Stimulated activated naive CD4-positive, alpha-beta T cell treated with Interleukin-2 at 50 U/mL for 16 hours (primary cell): ENCODE measurements at places on chromosomes 5 and 9.

DNA sequence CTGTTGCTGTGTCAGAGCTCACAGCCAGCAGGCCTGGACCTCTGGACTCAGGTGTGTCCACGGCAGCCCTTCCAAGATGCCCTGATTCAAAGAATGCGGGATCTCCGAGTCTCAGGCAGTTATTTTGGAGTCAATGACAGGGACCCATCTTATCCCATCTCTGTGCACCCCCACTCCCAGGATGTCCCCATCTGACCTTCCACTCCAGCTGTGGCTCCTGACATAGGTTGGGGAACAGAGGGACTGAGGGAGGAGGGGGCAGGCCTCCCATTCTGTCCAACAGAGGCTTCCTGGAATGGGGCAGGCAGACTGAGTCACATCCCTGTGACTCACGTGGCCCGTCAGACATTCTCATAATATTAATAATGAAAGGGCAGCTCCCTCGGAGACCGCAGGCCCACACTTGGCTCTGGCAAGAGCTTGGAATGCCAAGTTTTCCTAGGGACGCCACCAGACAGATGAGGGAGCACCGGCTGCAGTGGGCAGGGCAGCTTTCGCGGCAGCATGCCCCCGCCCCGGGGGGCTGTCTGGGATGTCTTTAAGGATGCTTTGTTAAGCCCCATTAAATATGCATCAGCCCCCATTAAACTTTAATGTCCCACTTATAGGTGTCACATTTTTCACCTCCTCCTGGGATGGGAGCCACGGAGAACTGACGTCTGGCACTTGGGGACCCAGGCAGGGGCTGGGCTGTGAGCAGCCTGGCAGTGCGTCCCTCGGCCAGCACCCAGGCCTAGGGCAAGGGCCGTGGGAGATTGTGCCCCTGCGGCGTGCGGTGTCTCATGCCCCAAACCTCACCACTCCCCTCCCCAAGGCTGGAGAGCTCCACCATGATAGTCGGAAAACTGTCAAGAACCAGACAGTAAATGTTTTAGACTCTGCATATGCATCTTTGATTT is 23.6 kb upstream of the FIBCD1 start:
- no peak for DNase-seq

DNA sequence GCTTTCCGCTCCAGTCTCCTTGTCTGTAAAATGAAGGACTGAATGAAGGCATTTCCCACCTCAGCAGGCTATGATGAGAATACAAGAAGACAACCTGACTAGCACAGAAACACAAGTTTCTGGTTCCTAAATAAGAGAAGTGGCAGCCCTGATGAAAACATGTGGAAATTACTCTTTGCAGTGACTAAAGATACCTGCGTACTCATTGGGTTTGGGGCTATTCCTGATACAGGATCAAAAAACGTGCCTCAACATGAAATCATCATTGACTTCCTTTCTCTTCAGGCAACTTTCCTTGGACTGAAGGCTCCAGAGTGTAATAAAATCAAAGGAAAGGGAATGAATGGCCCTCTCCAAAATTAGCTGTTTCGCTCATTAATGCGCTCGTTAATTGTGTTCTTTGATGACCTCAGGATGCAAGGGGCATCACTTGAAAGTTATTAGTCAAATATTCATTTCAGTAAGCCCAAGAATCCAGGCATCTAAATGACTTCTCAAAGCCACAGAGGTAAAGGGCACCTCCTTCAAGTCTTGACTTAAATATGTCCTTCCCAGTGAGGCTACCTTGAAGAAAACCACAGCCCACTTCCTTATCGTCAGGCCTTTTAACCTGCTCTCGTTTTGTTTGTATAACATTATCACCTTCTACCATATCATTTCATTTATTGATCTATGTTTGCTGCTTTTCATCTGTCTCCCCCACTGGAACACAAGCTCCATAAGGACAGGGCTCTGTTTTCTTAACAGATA is 68.9 kb downstream of the RASEF start:
- DNase-seq = no peak

- no peak for DNase-seq
Observed at GRCh38 chr5:79560771-79561524, 47.0 kb upstream of the HOMER1 start.

- DNase-seq = peak; percentile 76
Observed at GRCh38 chr9:131668439-131669268, 71.2 kb downstream of the RAPGEF1 start.

- DNase-seq = no peak
Observed at GRCh38 chr9:128372784-128373183, 1.6 kb downstream of the URM1 start.

GRCh38 chr9:93181672-93182435 is 2.1 kb upstream of the WNK2 start:
- no peak for DNase-seq

GRCh38 chr9:94916956-94917355 is 190.5 kb downstream of the AOPEP start:
- DNase-seq = no peak

DNA sequence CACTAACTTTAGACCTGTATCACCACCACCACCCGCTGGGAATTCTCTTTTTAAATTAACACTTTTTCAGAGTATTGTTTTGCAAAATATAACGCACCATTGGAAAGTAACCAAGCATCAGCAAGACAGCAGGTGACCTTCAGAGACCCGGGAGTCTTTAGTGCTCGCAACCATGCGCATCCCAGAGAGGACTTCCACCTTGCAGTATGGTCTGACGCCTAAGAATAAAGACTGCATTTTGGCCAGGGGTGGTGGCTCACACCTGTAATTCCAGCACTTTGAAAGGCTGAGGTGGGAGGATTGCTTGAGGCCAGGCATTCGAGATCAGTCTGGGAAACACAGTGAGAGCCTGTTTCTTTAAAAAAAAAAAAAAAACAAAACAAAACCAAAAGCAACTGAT is 113.8 kb downstream of the MED27 start:
- DNase-seq = no peak
